ENCODE measurements at places on chromosomes 7 and 10.
A peak's percentile ranks its signal among the peaks of the same experiment; 100 is the strongest.

- H3K4me1 ChIP-seq = peaks cover 2% of the 10 kb centered on the region
- H3K27ac ChIP-seq = no peak overlapping the region
- H3K27me3 ChIP-seq = peaks cover 23% of the 10 kb centered on the region
These were observed 100.2 kb downstream of the LRMDA start for GRCh38 chr10:75531571-75532031.

- no peaks in the 10 kb centered on the region for H3K4me1 ChIP-seq
- H3K36me3 ChIP-seq = no peaks in the 10 kb centered on the region
- no peak overlapping the region for H3K27ac ChIP-seq
- no peak for DNase-seq
- peaks cover 8% of the 10 kb centered on the region for H3K27me3 ChIP-seq
- no peak overlapping the region for H3K4me3 ChIP-seq
These were observed 21.5 kb upstream of the IKZF1 start for GRCh38 chr7:50282813-50283605.

DNA sequence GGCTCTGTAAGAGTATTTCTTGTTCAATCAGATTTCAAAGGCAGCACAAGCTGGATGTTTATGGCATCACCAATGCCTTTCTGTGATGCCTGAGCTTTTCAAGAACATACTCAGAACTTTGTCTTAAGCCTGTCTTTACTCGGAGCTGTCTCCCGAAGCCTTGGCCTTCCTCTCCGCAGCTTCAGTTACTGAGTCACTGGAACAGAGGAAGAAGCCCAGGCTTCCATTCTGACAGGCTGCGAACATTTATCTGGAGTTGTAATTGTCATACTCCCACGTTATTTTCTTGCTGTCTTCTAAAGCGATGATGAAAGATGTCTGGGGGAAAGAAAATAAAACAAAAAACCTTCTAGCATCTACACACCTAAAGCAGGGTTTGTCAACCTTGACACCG is 43.9 kb downstream of the GRK5 start:
- peaks cover 43% of the 10 kb centered on the region for H3K4me1 ChIP-seq
- no peaks in the 10 kb centered on the region for H3K36me3 ChIP-seq
- no peaks in the 10 kb centered on the region for H3K27me3 ChIP-seq
- no peak overlapping the region for H3K27ac ChIP-seq
- H3K4me3 ChIP-seq = no peak overlapping the region

DNA sequence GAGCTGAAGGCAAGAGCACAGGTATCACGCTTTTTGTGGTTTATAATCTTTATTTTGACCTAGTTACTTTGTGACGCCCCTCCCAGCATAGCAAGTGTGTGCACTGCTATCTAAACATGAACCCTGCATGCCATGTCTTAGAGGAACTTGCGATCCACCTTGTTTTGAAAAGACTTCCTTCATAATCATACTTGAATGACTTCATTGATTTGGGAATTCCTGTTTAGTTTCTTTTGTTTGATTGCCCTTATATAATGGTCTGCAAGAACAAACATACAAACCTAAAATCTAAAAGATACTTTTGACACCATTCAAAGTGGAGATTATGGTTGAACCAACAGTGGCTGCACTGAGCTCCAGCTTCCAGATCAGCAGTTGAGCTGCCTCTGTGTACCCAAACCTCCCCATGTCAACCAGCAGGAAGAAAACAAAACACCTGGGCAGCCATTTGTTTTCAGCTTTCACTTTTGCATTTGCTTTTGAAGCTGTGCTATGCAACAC is 132.6 kb downstream of the CELF2 start:
- H3K4me1 ChIP-seq = peaks cover 31% of the 10 kb centered on the region
- H3K4me3 ChIP-seq = no peak overlapping the region
- H3K27ac ChIP-seq = peak overlapping the region; percentile 14

GRCh38 chr7:108358553-108358952 is 97.7 kb downstream of the NRCAM start:
- peaks cover 1% of the 10 kb centered on the region for H3K36me3 ChIP-seq
- no peak overlapping the region for H3K4me3 ChIP-seq
- DNase-seq = no peak
- H3K27ac ChIP-seq = peak overlapping the region; percentile 4
- H3K4me1 ChIP-seq = peaks cover 28% of the 10 kb centered on the region
- H3K27me3 ChIP-seq = no peaks in the 10 kb centered on the region
